Stimulated activated CD8-positive, alpha-beta memory T cell treated with anti-CD3 and anti-CD28 coated beads, Interleukin-4, amount 100 ng/mL, for 1 hour (primary cell): ENCODE measurements at places on chromosomes 2 and 18.

DNA sequence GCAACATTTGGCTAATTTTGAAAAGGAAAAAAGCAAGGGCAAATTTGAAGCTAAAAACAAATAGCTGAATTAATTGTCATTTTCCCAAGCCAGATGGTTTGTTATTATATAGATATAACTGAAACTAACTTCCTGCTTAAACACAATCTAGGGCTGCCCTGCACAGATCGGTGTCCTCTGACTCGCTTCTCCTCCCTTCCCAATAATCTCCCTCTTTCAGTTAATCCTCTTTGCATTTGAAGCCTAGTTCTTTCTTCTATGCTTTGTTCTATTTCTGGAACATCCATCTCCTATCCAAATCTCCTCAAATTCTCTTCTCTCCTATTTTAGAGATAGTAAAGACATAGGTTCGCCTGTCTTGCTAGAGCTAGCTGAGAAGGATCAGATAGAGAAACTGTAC is 328.1 kb downstream of the SLC8A1 start:
- DNase-seq: no peak

DNA sequence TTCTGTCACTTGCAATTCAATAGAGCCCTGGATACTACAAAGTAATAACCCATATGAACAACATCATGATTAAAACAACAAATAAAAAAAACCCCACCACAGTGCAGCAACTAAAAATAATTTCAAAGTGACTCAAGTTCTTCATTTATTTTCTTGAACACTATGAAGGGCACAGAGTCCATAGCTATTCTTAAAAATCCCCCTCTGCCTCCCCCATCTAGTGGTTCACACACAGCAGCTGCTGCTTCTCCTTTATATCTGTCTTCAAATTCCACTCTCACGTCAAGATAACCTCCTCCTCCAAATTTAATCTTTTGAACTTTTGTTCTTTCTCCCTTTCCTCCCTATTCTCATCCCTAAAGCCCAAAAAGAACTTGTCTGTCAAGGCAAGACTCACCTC is 591.3 kb downstream of the ZEB2 start:
- DNase-seq: no peak

DNA sequence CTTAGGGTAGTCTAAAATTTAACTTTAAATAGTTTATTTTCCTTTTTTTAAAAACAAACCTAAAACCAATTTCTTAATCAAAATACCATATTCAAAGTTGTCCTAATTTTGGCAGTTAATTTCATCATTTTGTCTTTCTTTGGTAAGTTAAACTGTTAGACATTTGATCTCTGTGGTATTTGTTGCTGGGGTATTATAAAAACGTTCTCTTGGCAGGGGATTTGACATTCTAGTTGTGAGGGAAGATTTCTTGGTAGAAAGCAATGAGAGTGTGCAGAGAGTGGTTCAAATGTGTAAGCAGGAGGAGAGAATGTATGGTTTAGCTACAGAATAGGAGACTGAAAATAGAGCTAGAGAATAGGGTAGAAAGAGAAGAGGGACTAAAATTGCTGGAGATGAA is 14.6 kb downstream of the GULP1 start:
- DNase-seq: no peak

GRCh38 chr2:106284255-106284654 is 90.2 kb upstream of the UXS1 start:
- DNase-seq: no peak

- no peak for DNase-seq
These were observed 454.6 kb downstream of the MEIS1 start for GRCh38 chr2:66889632-66889882.

- DNase-seq: no peak
These were observed 71.3 kb downstream of the SOWAHC start for GRCh38 chr2:109685453-109685852.

- DNase-seq: no peak
These were observed 123.2 kb downstream of the CAPN13 start for GRCh38 chr2:30684026-30684425.

GRCh38 chr18:44918142-44918476 is 237.4 kb downstream of the SETBP1 start:
- DNase-seq: no peak

DNA sequence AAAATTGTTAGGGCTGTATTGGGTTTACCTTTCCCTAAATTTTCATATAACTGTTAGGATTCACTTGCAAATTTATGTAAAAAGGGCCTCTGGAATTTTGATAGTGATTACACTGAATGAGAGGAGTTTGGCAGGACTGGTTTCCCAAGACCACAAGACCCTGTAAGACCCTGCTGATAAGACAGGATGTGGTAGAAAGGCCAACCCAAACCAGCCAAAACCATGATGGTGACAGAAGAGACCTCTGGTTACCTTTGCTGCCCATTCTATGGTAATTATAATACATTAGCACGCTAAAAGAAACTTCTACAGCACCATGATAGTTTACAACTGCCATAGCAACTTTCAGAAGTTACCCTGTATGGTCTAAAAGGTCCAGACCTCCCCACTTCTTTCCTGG is 8.3 kb upstream of the CASP10 start:
- DNase-seq: no peak

GRCh38 chr2:160085662-160086061 is 23.2 kb upstream of the PLA2R1 start:
- no peak for DNase-seq

- DNase-seq: no peak
These were observed 150.2 kb upstream of the SATB2 start for GRCh38 chr2:199607914-199608313.

GRCh38 chr2:109208071-109208950 is 79.3 kb downstream of the SH3RF3 start:
- DNase-seq: no peak

GRCh38 chr2:161307676-161308075 is 549 bp upstream of the PSMD14 start:
- no peak for DNase-seq

- DNase-seq: no peak
These were observed 15.6 kb downstream of the ARHGEF33 start for GRCh38 chr2:38905251-38905650.

DNA sequence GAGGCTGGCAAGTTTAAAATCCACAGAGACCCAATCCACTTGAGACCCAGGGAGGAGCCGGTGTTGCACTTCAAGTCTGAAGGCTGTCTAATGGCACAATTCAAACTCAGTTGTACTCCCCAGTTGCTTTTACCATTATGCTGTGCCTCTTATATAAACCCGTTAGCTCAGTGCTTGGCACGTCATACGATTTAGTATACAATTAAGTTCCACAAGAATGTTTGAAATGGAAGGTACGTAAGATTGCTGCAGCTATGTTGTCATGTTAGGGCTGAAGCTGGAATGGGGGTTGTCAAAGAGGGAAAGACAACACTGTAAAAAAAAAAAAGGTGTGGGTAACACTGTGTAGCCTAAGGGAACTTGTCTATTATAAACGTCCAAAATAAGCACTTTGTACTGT is 30.2 kb downstream of the LIMS1 start:
- DNase-seq: no peak

DNA sequence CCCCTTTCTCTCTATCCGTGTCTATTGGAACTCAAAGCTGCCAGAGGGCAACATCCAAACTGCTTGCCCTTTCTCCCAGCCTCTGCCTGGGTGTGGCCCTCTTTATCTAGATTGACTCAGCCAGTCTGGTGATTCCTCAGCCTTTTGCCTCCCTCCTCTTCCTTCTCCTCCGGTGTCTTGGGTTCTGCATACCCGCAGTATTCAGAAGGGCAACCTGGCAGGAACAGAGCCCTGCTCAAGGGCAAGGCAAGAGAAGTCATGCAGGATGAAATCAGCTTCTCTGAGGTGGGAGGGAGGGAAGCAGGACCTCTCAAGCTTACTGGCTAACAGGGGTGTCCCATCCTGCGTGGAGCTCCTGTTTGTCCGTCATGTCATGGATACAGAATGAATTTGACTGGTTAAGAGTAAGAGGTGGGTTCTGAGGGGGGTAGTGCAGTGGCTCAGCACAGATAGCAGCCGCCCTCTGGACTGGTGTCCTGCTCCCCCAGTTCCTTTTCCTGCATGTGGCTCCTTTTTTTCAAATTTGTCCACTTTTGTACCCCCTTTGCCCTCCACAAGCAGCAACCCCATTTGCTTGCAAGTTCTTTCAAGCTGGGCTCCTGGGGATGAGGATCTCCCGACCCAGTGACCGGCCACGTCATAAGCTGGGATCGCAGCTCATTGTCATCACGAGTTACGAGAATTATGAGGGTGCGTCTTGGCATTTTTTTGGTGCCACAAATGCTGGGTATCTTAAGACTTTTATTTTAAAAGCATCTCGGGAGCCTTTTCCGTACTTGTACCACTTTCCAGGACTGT is 154.1 kb downstream of the FHOD3 start:
- no peak for DNase-seq

DNA sequence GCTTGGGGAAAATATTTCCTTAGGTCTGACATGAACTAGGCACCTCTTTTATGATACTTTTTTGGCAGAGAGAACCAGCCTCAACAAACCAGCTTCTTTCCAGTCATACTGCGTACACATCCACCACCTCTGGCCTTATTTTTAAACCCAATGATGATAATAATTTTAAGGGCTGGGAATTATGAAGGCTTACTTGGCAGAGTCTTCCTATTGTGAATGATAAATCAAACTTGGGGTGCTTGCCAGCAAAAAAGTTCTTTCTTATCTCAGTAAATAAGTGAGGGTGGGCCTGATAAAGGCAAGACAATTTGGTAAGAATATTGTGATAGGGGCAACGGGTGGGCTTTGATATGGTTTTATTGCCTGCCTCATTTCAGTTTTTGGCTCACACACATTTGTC is 1230.2 kb upstream of the ZEB2 start:
- no peak for DNase-seq

DNA sequence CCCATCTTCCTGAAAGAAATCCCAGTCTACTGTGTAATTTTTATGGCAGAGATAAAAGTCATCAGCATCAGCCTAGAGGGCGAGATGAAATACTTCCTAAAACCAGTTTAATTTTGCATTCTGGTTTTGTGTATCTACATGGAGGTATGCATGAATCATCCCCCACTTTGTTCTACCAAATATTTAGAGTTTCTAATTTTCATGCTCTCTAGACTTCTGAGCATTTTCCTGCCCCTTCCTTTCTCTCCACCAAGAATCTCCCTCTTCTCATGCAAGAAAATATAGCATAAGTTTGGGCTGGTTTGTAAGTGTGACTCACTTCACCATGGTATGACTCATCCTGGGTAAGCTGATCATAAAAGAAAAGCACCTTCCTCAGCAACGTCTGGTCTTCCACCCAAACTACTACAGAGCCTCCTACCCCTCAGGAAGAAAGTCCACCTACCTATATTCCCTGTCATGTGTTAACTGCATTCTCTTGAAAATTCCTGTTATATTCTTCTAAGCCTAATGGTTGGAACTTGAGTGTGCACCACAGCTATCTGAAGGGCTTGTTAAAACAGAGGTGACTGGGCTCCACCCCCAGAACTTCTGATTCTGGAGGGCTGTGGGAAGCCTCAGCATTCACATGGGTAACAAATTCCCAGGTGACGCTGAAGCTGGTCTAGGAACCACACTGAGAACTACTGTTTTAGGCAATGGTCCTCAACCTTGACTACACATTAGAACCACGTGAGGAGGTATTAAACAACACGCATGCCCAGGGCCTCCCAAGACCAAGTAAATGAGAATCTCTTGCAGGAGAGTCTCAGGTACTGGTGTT is 37.4 kb upstream of the RAPGEF4 start:
- no peak for DNase-seq

- no peak for DNase-seq
These were observed 564 bp downstream of the LPIN2 start for GRCh38 chr18:3012136-3013023.

GRCh38 chr2:72003796-72004195 is 143.9 kb downstream of the CYP26B1 start:
- no peak for DNase-seq

DNA sequence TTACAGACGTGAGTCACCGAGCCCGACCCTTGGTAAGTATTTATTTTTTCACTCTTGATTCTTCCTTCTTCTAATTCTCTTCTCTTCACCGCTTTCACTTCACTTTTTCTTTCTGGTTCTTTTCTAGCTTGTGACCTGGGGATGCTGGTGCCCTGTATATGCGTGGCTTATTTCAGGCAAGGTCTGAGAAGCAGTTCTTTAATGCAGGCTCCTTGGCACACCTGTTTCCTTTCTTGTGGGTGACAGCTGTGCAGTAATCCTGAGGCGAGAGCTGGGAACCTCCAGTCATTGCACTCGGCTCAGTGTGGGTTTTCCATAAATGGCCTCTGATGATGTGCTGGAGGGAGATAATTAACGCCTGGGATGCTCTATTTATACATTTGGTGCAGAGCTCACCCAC is 193.8 kb downstream of the TSN start:
- no peak for DNase-seq

DNA sequence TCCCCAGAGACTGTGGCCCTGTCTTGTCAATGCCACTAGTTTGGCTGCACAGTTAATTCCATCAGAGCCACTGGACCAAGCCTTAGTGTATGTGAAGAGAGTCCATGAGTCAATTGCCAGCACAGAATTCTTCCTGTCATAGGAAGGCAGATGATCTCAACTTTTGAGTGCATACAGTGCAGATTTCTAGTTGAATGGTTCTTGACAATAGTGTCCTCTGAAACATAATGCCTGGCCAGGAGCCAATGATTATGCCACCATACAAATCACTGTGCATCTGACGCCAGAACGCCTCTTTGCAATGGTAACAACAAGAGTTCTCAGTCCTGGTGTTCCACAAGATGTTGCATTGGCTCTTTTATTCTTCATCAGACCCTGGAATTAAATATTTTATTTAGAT is 7.1 kb downstream of the NEUROD1 start:
- no peak for DNase-seq

GRCh38 chr2:105640246-105640645 is 104.5 kb upstream of the NCK2 start:
- no peak for DNase-seq

GRCh38 chr2:151983221-151983620 is 115.6 kb downstream of the CACNB4 start:
- no peak for DNase-seq

- DNase-seq: no peak
These were observed 678.8 kb downstream of the KCNJ3 start for GRCh38 chr2:155377266-155377680.

- no peak for DNase-seq
These were observed 89.3 kb upstream of the TEX51 start for GRCh38 chr2:126809340-126809739.

DNA sequence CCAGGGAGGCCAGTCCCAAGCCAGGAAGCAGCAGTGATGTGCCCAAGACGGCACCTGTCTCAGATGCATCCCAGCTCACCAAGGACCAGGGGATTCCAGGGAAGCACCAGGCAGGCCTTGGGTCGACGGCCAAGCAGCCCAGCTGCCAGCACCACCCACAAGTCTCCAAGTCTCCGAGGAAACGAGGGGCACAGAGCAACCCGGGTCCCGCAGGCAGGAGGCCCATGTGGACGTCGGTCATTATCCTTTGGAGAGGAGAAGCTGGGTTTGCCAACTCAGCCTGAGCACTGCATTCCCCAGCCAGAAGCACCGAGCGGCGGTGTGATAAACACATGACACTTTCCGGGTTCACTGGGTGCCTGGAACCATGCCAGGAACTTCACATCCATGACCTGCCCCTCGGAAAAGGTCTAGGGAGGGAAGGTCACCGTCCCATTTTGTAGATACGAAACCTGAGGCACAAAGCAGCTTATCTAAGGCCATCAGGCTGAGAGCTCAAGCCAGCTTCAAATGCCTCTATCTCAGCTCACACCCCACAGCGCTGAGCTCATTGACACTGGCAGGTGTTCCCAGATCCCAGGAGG is 104.5 kb downstream of the ZNF516 start:
- no peak for DNase-seq

- DNase-seq: peak; percentile 95
These were observed 602 bp upstream of the DNPEP start for GRCh38 chr2:219388121-219388906.
